ENCODE measurements at places on chromosomes 4 and X.

GRCh38 chr4:169440446-169440845, 169.7 kb upstream of the SH3RF1 start:
- no peak for DNase-seq

DNA sequence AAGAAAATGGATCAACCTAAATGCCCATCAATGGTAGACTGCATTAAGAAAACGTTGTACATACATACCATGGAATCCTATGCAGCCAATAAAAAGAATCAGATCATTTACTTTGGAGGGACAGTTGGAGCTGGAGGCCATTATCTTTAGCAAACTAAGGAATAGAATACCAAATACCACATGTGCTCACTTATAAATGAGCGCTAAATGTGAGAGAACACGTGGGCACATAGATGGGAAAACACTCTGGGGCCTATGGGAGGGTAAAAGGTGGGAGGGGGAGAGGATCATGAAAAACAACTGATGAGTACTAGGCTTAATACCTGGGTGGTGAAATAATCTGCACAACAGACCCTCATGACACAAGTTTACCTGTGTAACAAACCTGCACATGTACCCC, 1729.9 kb upstream of the PCDH10 start:
- DNase-seq: no peak

GRCh38 chrX:96224279-96224678, 460.4 kb upstream of the DIAPH2 start:
- no peak for DNase-seq

DNA sequence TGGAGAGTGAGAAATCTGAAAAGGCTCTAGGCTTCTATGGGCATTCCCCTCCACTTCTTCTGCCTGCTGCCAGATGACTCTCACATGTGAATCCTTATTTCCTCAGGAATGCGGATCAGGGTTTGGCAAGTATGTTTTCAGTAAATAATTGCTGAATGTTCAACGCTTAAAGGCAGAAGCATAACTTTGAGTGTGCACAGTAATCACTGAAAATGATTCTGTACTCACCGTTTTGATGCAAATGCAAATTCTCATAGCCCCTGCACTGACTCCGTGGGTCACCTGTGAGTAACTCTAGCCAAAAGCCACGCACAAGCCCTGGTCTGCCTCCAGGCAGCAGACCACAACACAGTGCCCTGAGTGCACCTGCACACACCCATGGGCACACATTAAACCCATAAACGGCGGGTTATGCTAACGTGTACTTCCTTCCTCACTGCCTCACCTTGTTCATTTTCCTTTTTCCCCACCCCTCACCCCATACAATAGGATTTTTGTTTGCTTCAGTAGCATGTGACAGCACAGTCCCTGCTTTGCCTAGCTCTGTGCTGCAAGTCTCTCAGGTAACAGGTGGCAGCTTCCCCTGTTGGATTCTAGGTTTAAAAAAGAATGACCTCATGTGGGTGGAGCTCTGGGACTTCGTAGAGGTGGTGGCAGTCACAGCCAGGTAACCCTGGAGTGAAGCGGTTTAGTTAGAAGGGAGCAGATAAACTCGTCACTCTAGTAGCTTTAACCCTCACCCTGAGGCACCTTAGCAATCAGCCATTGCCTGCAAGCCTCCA, at the start of gene ARHGEF38:
Gene ARHGEF38, plus strand, starts transcription at position 656 of the 782 bp plus-strand sequence. CDS start 146 bp downstream, outside the sequence.
- peak; percentile 78 for DNase-seq

GRCh38 chrX:149456476-149457245, 48.4 kb downstream of the IDS start:
- DNase-seq: peak; percentile 79

GRCh38 chr4:141757287-141757686, 120.9 kb downstream of the IL15 start:
- DNase-seq: no peak

DNA sequence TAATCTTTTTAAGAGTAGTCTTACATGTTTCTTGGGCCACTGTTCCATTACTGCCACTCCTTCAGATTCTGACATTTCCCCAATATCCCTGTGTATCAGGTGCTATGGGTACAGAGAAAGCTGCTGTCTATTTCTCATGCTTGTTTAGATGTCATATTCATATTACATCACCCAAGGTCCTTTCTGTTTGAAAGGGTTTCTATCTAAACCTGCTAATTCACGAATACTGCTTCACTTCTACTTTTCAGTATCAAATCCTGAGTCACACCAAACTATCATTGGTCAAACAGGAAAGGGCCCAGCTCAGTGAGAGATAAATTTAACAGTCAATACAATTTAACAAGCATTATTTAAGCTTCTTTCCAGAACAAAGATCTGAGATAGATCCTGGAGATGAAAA, 241.4 kb downstream of the UGT8 start:
- no peak for DNase-seq

DNA sequence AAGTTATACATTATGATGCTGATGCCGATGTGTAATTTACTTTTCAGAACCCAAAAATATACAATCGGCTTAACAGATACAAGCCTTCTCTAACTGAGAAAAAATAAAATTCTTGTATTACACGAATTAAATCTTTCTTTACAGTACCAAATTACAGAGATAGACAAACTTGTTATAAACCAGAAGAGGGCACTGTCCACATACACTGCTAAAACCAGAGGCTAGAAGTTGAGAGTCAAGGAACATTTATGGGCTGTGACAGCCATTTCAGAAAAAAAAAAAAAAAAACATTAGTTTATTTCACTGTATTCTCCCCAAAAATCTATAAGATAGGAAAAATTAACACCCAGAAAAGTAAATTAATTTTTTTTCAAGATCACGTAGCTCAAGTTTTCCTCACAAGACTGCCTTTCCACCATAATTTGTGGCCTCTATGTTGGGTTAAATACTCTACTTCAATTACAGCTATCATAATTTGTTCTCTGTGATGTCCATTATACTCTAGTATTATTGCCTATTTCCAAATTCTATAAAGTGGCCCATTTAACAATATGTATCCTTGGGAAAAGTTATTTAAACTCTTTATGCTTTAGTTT, 12.0 kb downstream of the EREG start:
- peak; percentile 46 for DNase-seq

DNA sequence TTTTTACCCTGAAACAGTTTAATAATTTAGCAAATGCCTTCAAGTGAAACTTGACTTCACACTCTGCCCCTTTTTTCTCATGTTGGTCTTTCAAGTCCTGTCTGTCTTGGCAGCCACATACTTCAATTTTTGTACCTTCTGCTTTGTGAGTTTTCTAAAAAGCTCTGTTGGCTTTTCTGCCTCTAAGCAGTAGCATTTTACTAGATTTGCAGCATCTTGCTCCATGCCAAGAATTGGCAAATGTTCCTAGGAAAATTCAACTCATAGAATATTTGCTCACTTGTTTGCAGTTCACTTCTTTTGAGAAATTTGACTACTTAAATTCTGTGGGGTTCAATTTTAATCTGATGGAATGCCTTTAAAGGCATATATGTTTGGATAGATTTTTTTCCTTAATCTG, 59.2 kb downstream of the FAM47A start:
- DNase-seq: no peak

Measured in mammary epithelial cell (primary cell).